ENCODE measurements at places on chromosomes 11 and 22.

DNA sequence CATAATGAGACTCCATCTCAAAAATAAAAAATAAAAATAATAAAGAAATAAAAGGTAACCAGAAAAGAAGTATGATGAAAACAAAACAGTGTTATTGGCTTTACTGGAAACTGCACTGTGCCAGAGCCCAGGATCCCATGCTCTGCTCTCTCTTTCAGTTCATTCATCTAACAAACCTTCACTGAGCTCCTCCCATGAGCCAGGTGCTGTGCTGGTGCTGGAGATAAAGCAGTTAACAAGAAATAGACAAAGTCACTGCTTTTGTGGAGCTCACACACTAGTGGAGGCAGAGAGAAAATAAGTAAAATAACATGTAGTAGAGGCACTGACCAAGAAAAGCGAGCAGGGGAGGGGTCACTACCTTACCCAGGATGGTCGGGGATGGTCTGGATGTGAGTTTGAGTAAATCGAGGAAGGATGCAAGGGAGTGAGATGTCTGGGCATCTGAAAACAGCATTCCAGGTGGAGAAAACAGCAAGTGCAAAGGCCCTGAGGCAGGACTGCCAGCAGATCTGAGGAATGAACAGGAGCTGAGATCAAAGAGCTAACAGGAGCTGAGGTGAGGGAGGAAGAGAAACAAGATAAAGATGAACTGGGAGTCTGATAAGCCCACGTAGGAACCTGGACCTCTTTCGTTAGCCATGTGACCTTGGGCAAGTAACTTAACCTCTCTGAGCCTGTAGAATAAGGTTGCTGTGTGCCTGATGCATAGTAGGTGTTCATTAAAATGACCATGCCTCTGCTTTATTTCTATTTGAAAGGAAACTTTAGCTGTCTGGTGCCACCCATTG, 31.3 kb upstream of the CD82 start:
- DNase-seq: no peak

GRCh38 chr11:12448131-12448939, 71.0 kb downstream of the PARVA start:
- no peak for DNase-seq

- DNase-seq: no peak
Observed at GRCh38 chr11:120704256-120704750, 192.8 kb downstream of the GRIK4 start.

- DNase-seq: no peak
Observed at GRCh38 chr22:48902001-48902869, 925.4 kb downstream of the BRD1 start.
